Retina (tissue), 1 donor: ENCODE measurements at places on chromosomes 16 and 17.

DNA sequence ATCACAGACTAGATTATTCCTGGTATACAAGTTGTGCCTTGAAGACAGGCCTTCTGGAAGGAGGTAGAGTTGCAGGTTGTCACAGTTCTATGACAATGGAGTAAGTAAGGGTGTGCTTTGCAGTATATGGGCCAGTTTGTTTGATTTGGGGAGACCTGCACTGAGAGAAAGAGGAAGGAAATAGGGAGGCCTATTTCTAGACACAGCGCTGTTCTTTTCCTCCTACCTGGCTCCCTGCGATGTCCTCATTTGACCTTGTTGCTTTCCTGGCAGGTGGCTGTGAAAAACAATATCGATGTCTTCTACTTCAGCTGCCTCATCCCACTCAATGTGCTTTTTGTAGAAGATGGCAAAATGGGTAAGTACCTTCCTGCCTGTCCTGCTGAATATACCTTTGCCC lies 22.5 kb upstream of the RASL10B start:
- DNase-seq, result no peak

- no peak for DNase-seq
These were observed 57.1 kb downstream of the SPECC1 start for GRCh38 chr17:20066253-20066652.

DNA sequence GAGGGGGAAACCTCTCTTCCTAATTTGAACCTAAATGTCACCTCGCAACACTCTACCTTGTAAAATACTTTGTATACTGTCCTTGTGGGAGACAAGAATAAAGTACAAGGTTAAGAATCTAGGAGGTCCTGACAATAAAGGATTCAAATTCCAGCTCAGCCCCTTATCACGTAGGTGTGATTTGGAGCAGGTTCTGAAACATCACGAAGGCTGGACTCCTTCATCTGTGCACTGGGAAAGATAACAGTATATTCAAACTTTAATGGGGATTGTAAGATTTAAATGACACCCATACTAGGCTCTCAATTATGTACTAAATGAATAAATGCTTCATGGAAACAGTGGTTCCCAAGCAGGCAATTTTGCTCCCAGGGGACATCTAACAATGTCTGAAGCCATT lies 2.1 kb downstream of the TXNDC11 start:
- DNase-seq, result no peak

GRCh38 chr16:77539421-77540034 lies 104.7 kb upstream of the ADAMTS18 start:
- DNase-seq, result no peak

DNA sequence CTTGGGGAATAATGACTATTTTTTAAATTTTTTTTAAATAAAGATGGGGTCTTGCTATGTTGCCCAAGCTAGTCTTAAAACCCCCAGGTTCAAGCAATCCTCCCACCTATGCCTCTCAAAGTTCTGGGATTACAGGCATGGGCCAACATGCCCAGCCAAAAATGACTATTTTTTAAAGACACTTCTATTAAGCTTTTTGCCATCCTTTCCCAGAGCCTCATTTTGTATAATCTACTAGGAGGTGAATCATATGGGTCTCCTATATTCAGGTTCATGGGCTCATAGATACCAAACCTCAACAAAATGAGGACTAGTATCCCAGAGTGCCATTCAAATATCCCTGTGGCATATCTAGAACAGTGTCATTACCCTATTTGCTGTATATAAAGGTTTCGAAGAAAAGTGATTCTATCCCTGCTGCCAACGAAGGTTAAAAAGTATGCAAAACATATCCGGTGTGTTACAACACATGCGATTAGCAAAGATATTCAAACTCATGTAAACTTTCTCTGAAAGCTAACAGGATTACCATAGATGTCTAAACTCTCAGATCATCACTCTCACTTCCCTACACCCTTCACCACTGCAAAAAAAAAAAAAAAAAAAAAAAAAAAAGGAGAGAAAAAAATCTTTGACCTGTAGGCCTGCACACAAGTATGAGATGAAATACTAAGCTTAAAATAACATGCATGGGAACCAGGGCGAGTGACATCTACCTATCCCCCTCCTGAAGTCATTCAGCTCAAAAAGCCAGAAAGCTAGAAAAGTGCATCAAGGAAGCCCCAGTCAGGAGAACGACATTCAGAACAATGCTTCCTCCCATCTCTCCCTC lies 23.5 kb downstream of the XPO6 start:
- no peak for DNase-seq

DNA sequence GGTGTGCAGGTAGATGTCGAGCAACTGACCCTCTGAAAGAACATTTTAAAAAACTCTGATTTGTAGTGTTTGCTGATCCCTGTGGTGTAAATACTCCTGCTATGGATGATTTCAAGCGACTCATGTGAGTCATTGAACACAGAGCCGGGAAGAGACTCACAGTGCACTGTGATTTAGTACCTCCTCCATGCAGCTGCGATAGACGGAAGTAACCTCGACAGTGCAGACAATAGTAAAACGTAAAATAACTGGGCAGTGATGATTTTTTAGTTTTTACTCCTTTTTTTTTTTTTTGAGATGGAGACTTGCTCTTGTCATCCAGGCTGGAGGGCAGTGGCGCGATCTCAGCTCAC lies 8.7 kb downstream of the TBX21 start:
- DNase-seq, result no peak

- DNase-seq, result no peak
These were observed 372.3 kb downstream of the NPIPA8 start for GRCh38 chr16:17964196-17964595.

GRCh38 chr16:75820672-75821071 lies 94.4 kb upstream of the CPHXL start:
- no peak for DNase-seq

GRCh38 chr16:49575346-49576172 lies 202.0 kb downstream of the C16orf78 start:
- DNase-seq, result peak; percentile 46

- no peak for DNase-seq
These were observed 15.9 kb downstream of the JPH3 start for GRCh38 chr16:87618216-87618615.

- no peak for DNase-seq
These were observed 217.2 kb downstream of the SNX29 start for GRCh38 chr16:12193692-12194091.

- no peak for DNase-seq
These were observed 331.2 kb downstream of the MAF start for GRCh38 chr16:79269211-79269863.

- DNase-seq, result no peak
These were observed 408 bp downstream of the LMF1 start for GRCh38 chr16:970386-970765.

DNA sequence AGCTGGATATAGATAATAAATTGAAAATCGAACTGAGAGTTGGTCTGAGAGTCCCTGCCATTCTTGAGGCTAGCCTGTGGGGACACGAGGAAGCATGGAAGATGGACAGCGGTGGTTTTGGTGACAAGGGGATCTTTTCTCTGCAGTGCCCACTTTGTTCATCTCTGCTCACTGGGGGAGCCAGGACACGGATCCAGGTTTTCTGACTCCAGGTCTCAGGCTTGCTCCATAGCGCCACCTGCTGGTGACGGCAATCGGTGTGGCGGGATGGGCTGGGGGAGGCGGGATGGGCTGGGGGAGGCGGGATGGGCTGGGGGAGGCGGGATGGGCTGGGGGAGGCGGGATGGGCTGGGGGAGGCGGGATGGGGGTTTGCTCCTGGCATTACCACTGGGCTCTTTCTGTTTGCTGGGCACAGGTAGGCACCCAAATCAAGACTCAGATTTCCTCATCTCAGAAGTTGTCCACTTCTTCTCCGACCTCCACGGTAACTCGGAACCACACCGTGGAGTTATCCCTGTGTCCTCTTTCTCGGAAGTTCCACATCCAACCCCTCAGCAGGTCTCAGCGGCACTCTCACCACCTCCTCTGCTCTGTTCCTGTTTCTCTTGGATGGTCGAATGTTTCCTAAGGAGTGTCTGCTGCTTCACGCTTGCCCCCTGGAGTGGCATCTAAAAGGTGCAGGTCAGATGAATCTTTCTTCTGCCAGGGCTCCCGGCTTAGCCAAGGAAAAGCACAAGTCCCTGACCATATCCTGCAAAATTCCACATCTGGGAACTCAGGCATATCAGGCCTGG lies 142.4 kb downstream of the CYLD start:
- DNase-seq, result no peak

DNA sequence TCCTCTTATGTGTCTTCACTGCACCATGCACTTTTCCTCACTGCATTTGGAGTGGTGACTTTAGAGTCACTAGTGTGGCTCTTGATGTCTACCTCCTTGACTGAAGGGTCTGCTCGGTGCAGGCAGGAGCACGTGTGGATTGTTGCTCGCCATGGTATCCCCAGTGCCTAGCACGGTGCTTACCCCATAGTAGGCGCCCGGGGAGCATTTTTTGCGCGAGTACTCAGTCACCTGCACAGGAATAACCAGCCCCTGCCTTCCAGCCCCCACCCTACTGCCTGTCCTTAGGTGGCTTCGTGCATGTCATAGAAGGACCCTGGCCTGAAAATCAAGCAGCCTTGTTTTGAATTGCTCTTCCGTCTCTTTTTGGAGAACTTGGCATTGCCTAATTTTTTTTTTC lies 31.3 kb downstream of the CDRT15 start:
- no peak for DNase-seq

GRCh38 chr17:61617330-61617729 lies 26.3 kb upstream of the NACA2 start:
- no peak for DNase-seq

DNA sequence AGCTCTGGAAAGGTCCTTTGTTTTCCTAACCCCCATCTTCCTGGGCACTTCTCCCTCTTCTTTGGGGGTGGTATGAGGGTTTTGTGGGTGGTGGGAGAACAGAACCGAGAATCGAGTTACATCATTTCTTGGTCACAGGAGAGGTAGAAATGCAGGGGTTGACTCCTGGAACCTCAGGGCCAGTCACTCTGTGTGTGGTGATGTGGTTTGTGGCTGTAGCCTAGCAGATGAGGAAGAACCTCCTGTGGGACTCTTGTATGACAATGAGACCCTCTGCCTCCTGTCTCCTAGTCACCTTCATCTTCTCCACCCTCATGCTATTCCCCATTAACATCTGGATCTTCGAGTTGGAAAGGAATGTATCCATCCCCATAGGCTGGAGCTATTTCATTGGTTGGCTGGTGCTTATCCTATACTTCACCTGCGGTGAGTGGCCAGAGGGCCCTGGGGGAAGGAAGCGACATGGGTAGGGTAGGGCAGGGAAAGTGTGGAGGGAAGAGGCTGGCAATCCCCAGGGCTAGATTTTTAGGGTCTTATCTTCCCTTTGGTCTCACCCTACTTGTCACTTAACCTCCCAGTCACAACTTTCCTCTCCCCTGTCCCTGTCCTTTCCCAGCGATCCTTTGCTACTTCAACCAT lies 5.5 kb downstream of the ODF4 start:
- DNase-seq, result no peak

GRCh38 chr17:42230225-42230624 lies 35.9 kb upstream of the GHDC start:
- DNase-seq, result no peak

- DNase-seq, result no peak
These were observed 36.7 kb downstream of the KIAA0753 start for GRCh38 chr17:6603744-6604325.

- DNase-seq, result no peak
These were observed 19.9 kb upstream of the MTMR4 start for GRCh38 chr17:58534331-58534730.

GRCh38 chr17:75454193-75454592 lies 2.2 kb upstream of the TMEM94 start:
- no peak for DNase-seq

DNA sequence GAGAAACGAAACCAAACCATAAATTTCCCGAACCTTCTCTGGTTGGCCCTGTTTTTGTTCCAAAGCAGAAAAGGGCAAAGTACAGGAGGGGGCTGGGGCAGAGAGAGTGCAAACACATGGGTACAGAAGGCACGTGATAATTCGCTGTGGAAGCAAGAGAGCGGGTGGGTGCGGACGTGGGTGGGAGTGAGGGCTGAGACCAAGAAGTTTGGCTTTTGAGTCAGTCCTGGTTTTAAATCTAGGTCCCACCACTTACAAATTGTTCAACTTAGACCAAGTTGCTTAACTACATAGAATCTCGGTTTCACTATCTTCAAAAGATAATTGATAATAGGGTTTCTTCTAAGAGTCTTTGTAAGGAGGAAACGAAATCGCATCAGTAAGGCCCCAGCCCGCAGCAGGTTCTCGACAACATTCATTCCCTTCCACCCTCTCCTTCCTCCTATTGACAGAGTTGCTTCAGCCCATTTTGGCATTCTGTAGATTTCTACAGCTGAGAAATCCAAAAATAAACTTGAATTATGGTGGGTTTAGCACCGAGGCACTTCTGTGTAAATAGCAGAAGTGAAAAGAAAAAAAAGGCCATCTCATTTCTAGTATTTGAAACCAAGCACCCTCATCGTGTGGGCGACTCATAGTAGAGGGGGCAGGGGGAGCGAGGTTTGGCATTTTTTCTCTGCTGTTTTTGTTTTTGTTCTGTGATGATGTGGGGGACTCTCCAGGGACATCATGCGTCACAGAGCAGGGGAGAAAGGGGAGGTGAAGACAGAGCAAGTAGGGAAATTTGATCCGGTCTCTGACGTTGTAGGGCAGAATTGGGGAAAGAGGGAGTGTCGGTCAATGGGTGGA lies 33.6 kb upstream of the CCR7 start:
- no peak for DNase-seq

DNA sequence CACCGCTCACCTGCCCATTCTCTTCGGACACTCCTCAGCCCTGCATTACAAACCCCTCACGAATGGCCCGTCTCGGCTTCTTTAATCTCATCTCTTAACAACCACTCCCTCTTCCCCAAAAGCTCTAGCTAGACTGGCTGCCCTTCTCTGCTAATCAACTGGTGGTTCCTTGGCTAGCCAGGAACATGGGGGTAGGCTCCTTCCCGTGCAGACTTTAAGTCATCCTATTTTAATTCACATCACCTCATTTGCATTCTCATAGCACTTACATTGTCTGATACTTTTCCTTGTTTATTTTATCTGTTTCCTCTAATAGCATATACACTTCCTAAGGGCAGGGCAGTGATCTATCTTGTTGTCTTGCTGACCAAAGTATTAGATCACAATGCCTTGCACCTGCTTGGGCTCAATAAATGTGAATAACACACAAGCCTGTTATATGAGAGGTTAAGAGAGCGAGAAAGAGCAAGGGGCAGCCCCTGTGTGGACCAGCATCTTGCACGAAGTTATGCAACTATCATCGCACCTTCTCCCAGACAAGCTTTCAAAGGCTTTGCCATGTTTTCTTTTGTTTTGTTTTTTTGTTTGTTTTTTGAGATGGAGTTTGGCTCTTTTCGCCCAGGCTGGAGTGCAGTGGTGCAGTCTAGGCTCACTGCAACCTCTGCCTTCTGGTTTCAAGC lies 9.8 kb downstream of the TP53 start:
- DNase-seq, result no peak

GRCh38 chr17:58229384-58229783 lies 9.0 kb upstream of the LPO start:
- no peak for DNase-seq
